ENCODE measurements at places on chromosomes 7 and 10.

DNA sequence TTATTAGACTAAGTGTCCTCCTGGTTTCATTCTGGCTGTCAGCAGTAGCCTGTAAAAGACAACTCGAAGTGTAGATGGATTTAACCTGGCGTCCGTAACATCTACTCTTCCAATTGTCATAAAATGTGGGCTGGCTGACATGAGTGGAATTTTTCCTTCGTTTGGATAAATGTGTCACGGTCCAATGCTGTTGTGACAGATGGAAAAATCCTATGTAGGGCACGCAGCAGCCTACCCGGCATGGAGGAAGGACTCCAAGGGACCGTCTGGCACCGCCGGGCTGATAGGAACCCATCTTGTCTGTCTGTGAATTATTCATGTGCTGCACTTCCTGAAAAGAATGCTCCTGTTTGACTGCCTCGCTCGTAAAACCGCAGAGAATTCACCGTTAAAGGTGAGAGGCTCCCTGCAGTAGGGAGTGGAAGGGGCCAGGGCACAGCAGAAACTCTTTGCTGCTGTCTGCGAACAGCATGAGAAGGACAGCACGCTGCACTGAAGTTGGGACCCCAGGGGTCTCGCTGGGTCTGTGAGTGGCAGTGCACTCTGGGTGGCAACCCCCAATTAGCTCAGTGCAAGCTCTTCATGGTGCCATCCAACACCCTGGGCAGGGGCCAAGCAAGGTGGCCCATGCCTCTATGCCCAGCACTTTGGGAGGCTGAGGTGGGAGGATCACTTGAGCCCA, 1.6 kb upstream of the ORAI2 start:
- peak; percentile 75 for DNase-seq

- DNase-seq = no peak
These were observed 204.5 kb upstream of the CDCA7L start for GRCh38 chr7:22150221-22150620.

GRCh38 chr7:155363852-155364600, 66.3 kb downstream of the INSIG1 start:
- DNase-seq = no peak

GRCh38 chr7:139169816-139170215, 60.3 kb upstream of the ZC3HAV1 start:
- DNase-seq = no peak

GRCh38 chr7:112202816-112203215, 3.4 kb downstream of the DOCK4 start:
- DNase-seq = no peak

DNA sequence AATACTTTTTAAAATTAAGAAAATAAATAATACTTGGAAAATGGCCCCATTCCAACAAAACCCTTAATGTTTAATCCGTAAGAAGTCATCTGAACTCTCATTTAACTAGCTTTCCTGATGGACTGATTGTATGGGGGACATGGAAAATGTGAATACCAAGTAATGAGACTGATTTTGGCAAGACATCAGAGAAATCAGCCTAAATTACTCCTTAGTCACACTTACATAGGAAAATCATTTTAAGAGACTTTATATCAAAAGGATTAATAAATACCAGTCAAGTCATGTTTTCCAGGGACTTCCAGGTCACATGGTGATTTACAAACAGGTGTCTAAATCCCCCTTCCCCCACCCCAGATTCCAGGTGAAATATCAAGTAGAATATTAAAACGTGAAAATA, 58.2 kb downstream of the GRM8 start:
- DNase-seq = no peak

GRCh38 chr7:30027740-30028215, 434 bp upstream of the PLEKHA8 start:
- DNase-seq = no peak

GRCh38 chr10:113030453-113030852, 80.4 kb downstream of the TCF7L2 start:
- DNase-seq = peak; percentile 20

GRCh38 chr7:55133630-55134358, 115.0 kb downstream of the EGFR start:
- DNase-seq = peak; percentile 88

GRCh38 chr7:144118341-144118740, 4.6 kb upstream of the OR2A14 start:
- DNase-seq = no peak

DNA sequence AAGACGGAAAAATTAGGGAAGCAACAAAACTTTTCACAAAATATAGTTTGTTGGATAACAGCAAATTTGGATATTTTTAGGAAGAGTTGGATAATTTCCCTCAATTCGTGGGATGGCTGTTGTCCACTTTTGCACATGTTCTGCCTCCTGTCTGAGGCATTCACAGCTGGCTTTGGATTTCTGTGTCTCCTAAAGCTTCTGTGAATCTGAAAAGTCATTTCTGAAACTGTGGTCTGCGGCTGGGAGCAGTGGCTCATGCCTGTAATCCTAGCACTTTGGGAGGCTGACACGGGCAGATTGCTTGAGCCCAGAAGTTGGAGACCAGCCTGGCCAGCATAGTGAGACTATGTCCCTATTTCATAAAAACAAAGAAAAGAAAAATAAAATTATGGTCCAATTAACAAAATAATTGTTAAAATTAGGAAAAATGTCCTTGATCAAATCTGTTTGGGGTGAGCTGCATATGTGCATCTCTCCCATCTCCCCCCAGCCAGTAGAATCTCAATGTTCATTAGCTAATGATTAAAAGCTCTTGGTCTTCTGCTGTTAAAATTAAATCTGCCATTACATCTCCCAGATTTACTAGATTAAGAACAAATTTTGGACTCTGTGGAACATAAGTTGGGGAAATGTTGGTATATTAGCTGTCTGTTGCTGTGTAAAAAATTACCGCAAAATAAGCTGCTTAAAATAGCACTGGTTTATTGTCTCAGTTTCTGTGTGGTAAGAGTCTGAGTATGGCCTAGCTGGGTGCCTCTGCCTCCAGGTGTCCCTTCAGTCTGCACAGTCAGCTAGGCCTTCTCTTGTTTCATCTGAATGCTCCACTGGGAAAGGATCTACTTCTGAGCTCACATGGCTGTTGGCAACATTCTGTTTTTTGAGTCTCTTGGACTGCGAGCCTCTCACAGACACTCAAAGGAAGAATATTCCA, 332.0 kb upstream of the FZD1 start:
- no peak for DNase-seq

DNA sequence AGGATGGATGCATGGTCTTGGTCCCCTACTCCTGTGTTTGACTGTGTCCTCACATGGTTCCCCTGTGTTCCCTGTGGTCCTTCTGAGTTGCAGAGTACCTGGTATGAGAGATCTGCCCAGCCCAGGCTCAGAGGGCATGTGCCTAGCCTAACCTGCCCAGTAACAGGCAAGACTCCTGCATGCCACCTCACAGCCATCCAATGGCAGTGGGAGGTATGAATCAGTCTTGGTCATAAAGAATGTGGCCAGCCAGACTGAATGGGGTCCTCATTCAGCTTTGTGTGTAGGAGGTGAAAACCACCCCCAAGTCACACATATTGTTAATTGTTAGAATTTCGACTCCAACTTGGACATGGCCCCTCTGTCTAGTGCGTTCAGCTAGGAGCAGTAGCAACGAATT, 17.2 kb upstream of the GPR158 start:
- no peak for DNase-seq

Data from kidney glomerular epithelial cell (primary cell).